ENCODE measurements at places on chromosomes 5 and 9.

GRCh38 chr5:80072103-80073073, 37.2 kb downstream of the THBS4 start:
- no peak for DNase-seq

DNA sequence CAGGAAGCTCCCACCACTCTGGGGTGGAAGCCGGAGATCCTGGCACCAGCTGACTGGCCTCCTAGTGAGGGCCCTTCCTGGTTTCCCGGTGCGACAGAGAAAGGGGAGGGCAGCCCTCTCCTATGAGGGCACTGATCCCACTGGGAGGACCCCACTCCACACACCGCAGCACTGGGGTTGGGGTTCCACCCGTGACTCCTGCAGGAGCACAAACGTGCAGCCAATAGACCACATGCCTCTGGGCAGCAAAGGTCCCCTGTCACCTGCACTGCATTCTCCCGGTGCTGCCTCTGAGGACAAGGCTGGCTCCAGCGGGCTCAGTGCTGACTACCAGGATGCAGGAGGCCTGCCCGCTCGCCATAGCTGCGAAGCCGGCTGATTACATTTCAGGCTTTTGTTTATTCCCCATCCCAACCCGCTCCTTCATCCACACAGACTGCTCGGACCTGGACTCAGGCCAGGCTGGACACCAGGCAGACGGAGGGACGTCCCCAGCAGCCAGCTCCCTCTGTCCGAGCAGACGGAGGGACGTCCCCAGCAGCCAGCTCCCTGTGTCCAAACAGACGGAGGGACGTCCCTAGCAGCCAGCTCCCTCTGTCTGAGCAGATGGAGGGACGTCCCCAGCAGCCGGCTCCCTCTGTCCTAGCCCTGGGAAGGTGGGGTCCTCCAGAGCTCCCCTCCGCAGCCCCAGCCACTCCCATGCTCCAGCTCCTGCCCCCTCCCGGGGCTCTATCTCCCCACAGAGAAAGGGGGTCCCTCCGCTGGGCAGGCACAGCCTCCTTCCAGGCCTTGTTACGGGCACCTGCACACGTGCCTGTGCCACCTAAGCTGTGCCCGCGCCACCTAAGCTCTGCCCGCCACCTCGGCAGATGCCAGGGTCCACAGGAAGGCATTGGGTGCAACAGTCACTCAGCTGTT, 8.8 kb upstream of the CEP72 start:
- no peak for DNase-seq

DNA sequence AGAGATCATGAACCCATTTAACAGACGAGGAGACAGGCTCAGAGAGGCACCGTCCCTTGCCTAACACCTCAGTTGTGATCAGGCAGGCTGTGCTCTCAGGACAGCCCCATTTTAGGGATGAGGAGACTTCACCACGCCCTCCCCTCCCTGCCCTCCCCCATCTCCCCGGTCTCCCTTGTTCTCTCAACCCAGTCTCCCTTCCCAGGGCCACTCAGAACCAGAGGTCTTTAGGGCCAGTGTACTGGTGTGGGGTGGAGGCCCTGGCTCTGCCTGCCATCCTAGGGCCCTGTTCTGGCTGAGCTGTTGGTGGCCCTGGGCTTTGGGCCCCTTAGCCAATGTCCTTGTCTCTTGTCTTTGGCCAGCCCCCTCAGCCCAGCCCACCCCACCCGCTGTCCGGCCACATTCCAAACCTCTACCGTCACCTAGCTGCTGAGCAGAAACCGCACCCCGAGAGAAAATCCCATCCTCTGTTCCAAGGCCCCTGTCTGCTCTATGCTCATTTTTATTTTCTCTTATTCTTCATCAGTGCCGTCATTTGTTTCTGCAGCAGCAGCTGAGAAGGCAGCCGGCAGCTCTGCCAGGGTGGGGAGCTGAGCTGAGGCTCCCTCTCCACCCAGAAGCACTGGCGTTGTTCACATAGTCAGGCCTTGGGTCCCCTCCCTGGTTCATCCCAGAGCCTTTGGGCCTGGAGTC, 33.9 kb downstream of the OLFML2A start:
- no peak for DNase-seq

DNA sequence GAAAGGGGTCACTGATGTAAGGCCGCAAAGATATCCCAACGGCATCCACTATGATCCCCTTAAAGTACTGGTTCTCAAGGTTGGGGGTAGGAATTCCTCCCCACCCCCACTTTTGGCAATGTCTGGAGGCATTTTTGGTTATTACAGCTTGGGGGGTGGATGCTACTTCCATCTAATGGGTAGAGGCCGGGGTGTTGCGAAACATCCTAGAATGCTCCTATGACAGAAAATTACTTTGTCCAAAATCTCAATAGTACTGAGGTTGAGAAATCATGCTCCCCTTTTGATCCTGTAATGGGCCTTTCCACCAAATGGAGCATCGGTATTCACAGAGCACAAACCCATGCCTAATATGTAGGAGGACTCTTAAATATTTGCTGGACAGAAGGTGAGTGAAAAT, 20.8 kb upstream of the TCERG1 start:
- no peak for DNase-seq

DNA sequence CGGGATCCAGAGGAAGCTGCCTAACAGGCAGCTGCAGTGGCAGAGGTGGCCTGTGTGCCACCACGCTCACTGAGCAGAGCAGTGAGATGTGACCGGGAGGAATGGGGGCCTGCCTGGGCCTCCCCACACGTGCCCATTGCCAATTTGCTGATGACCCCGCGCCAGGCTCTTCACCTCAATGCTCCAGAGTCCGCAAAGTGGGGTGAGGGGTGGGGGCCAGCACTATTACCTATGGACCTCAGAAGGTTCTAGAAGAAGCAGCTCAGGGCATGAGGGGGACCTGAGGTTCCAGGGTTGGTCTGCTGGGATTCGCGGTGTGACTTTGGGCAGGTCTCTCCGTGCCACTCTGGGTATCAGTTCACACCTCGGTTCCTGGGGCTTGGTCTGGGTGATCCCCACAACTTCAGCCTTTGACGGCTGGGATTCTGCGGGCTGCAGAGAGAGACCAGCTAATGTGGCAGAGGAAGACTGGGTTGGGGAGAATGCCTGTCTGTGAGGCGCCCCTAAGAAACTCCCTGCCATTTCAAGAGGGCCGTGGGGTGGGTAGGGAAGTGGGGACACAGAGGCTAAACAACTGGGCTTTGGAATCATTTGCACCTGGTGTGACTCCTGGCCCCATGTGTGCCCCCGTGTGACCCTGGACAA, 231.0 kb upstream of the MVB12B start:
- DNase-seq = no peak

GRCh38 chr9:1855726-1856125, 159.4 kb upstream of the SMARCA2 start:
- DNase-seq = no peak

DNA sequence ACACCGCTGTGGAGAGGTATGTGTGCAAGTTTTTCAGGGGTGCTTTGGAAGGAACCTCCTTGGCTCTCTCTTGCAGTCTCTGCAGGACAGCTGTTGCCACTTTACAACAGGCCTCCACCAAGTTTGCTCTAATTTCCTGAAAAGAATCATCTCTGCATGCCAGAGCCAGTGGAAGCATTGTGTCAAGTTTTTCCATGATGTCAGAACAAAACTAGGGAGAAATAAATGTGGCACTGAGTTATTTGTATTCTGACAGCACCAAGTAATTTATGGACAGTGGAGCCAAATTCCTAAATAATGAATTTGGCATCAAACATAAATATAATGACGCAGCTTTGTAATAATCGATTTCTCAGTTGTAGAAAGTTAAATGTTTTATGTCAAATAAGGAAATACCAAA, 146.9 kb downstream of the KIAA0825 start:
- no peak for DNase-seq

- DNase-seq = peak; percentile 33
These were observed 2.4 kb downstream of the XPA start for GRCh38 chr9:97694769-97695168.

GRCh38 chr9:78030553-78031443, 813 bp downstream of the GNAQ start:
- DNase-seq = peak; percentile 81

DNA sequence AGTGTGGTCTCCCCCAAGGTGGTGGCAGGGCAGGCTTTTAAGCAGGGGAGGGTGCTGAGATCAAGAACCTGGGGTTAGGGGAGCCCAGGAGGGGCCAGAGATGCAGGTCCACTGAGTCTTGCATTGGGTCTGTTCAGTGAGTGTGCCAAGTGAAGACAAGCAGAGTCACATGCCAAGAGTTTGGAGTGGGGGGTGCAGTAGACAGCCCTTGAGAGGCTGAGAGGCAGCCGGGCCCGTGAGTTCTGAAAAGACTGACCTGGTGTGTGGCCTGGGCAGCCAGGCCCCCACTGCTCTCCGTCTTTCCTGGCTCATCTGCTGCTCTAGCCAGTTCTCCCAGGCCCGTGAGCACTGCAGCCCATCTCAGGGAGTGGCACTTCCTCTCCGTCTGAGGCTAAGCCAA, 120.0 kb downstream of the DAB2IP start:
- DNase-seq = no peak

- no peak for DNase-seq
These were observed 842 bp downstream of the TMED7 start for GRCh38 chr5:115624994-115625393.

DNA sequence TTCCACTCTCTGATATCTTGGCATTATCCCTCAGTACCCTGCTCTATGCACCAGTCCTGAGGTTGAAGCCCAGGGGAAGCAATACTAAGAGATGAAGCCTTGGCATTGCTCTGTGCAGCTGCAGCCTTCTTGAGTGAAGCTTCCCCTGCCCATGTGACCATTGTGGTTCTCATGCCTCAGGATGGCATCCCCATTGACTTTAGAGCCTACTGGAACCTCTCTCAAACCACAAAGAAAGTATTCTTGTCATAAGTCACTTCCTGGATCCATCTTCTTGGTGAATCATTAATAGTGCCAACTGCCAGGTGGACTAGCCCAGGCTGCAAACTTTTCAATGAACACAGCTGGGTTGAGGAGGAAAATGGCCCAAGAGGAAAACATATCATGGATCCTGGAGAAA, 283.9 kb upstream of the RFX3 start:
- no peak for DNase-seq

DNA sequence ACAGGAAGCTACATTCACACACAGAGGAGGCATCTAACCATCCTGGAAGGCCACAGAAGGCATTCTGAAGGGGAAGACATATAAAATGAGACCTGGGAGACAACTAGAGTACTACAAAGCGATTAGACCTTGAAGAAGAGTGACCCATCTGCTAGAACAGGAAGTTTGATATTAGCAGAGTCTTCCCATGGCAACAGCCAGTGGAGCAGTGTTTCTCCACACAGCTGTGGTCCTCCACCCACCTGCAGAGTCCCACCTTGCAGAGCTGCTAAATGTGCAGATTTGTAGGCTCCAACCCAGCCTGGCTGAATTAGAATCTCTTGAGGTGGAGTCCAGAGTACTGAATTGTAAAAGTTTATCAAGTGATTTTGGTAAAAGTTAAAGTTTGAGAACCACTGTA, 267.0 kb downstream of the CETN3 start:
- no peak for DNase-seq

DNA sequence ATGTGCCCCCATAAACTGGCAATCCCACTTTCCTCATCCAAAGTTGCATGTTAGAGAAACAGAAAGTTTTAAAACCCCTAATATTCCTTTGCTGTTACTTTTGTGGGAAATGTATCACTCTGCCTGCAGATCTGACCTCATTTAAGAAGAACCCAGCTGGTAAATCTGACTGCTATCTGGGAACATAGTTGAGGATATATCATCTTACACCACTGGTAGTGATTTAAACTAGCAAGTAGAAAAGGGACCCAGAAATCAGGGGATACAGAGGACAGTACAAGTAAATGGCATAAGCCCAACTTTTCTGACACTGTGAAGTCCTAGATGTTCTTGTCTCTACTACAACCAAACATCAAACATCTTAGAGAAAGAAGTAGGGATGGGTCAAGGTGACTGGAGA, 1060.5 kb upstream of the DMAC1 start:
- no peak for DNase-seq

DNA sequence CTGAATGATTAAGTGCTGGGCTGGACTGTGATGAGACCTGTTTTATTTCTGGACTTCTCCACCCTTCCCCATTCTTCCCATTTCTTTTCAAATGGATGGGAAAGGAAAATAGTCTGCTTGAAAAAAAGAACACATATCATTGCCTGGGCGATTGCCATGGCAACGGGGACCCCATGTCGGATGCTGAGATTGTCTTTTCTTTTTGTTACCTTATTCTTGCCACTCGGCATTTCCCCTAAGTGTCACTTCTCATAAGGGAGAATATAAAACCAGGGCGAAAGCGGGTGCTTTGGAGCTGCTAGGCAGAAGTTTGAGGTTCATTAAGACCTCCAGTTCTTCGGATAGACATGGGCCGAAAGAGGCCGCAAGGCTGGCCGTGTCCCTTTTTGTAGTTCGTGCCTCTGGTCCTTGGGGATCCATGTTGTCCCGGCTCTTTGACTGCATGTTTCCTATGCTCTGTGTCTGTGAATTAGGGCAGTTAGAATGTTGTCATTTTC, 763 bp downstream of the FGD3 start:
- no peak for DNase-seq

DNA sequence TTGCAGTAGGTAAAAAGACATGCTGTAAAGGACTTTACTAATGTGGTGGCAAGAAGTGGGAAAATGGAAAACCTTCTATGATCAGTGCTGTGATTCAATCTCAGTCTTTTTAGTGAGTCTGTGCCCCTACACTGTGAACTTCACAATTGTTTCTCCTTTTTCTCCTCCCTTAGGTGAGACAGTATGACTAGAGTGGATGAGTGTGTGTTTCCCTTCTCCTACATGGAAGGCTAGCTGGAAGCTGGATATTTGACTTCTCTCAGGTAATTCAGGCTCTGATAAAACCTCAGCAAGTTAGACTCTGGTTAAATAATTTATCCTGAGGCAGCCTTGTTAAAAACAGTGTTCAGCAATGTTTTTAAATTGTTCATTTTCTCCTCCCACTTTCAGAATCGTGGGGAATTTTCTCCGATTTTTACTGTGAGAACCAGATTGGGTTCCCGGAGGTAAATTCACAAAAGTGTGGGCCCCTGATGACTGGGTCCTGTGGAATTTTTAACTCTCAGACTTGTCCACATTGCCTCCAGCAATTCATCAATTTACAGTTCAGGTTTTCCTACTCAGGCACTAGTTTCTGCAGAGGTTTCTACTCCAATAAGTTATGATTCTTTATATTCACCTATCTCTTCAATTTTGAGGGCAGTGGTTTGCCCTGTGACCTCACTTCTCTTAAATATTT, 149.1 kb upstream of the PIK3R1 start:
- no peak for DNase-seq

DNA sequence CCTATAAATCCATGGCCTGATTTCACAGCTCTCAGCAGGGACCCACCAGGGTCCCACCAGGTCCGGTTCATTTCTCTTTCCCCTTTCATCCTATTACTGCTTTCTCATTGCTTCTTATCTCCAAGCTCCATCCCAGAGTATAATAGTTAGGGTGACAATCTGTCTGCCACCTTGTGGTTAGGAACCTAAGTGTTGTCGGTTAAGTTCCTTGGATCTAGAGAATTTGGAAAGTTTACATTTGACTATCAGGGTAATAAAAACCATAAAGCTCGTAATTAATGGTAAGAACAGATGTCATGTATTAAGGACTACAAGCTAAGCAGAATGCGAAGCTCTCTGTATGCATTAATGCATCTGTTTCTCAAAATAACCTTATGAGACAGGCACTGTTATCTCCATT, 259.1 kb downstream of the SH3GL2 start:
- peak; percentile 32 for DNase-seq
